ENCODE measurements at places on chromosomes 5 and 9.

GRCh38 chr5:164053123-164053522, 547.7 kb downstream of the MAT2B start:
- no peak for DNase-seq

DNA sequence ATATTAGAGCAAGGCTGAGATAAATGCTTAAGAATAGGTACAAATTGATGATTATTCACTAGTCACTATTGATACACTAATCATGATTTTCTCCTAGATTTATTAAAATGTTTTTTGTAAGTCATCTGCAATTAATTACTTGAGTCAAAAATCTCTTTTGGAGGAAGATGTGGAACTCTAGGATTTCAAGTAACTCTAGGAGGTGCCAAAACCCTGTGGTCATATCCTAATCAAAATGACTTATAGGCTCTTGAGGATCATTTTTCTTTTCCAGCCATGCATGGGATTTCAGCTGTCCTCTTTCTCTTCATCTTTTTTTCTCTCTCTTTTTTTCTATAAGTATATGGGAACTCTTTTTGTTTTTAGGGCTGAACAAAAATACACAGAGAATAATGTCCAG, 141.8 kb upstream of the CD180 start:
- DNase-seq: no peak

GRCh38 chr9:98580956-98581355, 127.8 kb downstream of the GABBR2 start:
- no peak for DNase-seq

GRCh38 chr5:106661866-106662265, 1008.9 kb downstream of the EFNA5 start:
- DNase-seq: no peak

DNA sequence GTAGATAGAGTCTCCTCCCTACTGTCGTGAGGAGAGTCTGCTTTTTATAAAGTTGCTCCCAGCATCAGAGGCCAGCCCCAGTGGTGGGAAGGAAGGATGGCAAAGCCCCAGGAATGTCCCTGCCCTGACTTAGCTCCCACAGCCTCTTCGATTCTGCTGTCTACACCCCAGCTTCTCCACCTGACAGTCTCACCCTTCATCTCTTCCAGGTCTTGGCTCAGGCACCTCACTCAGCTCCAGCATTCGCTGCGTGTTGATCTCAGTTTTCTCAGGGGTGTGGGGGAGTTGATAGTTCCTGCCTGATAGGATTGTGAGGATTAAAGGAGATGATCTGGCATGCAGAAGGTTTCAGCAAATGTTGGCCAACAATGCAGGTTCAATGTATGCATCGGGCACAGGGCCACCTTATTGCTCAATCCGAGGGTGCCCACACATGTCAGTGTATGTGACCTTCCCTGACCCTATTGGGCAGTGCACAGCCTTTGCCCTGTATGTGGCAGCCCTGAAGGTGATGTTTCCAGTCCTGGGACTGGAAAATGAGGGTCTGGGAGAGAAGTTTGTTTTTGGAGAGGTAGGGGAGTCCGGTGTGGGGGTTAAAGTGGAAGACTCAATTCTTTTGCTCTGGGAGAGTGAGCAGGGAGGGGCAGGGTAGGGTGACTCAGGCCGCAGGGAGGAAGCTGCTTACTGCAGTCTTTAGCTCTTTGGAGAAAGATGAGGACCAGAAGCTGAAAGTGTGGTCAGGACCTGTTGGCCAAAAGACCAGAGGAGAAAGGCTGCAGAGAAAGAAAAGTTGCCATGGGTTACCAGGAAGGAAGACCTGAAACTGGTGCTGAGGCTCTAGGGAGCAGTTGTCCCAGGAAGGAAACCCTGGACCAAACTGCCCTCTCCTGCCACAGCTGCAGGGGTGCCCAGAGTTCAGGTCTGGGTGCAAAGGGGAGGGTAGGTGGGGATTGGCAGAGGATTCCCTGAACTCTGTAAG, 153.2 kb downstream of the MACROH2A1 start:
- DNase-seq: no peak

- no peak for DNase-seq
Measured at GRCh38 chr5:57595523-57595991, 112.9 kb upstream of the ACTBL2 start.

DNA sequence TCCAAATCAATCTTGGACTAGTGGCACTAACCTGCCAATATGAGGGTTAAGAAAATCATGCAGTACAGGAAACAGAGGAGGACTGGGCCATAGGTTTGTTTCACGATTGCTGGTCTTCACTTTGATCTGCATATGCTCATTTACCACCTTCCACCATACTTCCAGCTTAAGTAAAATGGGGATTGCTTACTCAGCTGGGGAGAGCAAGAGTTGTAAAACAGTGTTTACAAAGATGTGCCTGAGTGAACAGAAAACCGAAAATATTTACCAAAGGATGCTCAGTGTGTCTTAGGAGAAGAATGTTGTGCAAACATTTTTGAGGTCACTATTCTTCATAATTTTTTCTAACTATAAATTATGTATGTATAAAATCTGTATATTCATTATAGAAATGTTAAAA, 65.1 kb upstream of the DNAH5 start:
- DNase-seq: no peak

- DNase-seq: no peak
Measured at GRCh38 chr5:125227333-125228095, 481.1 kb upstream of the ZNF608 start.

DNA sequence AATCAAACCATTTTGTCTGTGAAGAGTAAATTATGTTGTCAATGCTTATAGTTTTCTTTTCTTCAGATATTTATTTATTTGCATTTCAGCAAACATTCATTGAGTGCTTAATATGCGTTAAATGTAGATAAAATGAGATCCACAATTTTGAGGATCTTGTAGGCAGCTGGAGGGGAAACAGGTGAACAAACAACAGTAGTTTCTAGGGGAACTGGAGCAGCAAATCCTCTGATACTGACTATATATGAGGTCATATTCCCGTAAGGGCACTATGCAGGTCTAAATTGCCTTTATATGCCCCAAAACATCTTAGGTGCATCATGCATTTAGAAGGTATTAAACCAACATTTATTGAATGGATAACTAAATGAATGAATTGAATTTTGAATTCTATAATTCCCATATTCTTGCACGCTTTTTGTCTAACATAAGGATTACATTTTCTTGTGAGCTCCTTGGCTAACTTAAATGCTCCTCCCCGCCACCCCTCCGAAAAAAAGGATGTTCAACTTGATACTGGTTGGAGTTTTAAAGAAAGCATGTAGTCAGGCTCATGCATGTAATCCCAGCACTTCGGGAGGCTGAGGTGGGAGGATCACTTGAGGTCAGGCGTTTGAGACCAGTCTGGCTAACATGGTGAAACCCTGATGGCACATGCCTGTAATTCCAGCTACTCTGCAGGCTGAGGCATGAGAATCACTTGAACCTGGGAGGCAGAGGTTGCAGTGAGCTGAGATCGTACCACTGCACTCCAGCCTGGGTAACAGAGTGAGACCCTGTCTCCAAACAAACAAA, 299.8 kb downstream of the TMEM38B start:
- no peak for DNase-seq

DNA sequence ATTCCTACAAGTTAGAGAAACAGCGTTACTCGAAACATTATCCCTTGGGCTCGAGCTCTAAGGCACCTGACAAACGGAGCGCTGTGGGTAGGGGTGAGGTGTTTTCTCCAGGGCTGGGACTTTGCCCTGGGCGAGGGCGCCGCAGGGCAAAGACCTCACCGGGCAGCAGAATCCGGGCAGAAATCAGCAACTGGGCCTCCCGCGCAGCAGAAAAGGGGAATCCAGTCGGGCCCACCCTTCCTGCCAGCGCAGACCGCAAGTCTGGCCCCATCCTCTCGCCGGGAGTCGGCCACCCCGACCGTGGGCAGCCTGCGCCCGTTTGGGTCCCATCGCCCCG, 430 bp upstream of the MSH3 start:
- DNase-seq: no peak

GRCh38 chr5:14580398-14581034, 1.1 kb upstream of the OTULINL start:
- DNase-seq: no peak

DNA sequence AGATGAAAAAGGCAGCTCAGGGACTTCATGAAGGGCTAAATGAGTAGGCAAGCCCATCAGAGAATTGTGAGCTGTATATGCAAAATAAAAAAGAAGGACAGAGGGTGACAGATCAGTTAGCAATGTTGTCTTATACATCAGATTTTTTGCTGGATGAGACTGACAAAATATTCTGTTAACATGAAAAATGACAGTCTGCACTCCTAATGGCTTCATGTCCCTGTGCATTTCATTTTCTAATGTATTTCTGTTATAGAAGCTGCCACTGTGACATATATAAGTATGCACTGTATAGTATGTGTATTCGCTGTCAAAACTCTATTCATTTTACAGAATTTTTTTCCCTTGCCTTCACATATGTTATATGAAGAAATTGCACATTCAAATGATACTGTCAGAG, 559.5 kb downstream of the DMRTA1 start:
- no peak for DNase-seq

- no peak for DNase-seq
Measured at GRCh38 chr5:169831331-169831730, 149.0 kb downstream of the INSYN2B start.

DNA sequence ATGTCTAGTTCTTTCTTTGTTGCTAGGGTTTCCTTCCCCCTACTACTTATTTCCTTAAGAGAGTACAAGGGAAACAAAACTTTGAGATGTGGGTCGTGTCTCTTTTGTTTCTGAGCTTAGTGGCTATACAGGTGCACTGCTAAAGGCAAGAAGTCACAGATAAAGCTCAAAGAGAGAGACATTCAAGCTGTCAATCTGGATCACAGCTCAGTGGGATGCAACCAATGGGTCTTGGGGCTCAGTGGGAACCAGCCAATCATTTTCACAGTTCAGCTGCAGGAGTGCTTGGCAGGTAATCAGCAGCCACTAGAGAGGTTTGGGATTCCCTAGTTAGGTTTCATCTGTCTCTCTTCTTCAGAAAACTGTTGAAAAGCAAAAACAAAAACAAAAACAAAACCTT, 135.4 kb upstream of the SGCD start:
- DNase-seq: no peak

All from stimulated activated CD4-positive, alpha-beta T cell treated with anti-CD3 and anti-CD28 coated beads, Interleukin-4, amount 100 ng/mL, for 4 hours (primary cell).